Activated CD4-positive, CD25-positive, alpha-beta regulatory T cell (primary cell): ENCODE measurements at places on chromosomes 6 and 20.

DNA sequence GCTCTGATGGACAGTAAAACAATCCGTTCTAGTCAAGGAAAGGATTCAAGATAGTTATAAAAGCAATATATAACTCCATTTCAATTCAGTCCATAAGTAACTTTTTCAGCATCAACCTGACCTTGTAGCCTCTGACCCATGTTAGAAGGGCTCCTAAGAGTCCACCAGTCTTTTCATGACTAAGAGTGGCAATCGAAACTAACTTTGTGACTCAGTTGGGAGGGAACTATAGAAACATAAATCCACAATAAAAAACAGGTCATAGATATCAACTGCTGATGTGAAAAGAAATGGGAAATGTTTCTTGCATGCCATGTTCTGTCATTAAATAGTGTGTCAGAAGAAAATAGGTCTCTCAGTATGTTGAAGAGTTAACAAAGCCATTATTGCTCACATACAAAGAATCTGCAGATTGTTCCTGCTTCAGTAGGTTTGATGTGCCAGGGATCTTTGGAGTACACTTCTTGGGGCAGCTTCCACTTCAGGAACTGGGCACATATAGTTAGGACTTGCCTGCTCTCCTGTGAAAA lies 16.2 kb upstream of the RBL1 start:
- no peak for DNase-seq

GRCh38 chr6:62283365-62283764 lies 2.7 kb downstream of the KHDRBS2 start:
- DNase-seq = no peak

DNA sequence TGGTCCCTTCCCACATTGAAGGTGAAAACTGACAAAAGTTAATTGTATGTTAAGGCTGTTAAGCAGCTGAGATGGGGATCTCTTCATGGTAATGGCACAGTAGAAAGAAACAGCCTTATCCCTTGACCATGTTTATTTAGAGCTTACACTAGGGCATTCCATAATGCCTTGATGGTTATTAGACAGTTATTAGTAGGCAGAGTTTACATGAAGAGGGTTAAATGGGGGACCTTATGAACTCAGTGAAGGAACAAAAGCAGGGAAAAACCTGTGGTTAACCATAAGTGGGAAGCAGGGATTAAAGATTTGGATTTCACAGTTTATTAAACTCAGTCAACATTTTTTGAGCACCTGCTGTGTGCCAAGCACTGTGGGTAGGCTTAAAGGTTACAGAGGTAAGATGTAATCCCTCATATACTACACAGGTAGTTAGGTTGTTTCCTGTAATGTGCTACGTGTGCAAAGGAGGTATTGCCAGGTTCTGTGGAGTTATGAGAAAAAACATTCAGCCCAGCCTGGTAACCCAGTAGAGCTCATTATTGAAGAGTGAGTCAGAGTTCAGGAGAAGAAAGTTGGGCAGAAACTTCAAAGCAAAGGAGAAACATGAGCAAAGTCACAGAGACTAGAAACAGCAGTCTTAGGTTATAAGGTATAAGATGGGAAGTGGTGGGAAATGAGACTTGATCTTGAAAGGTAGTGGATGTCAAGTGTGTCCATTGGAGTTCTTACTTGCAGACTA lies 32.3 kb upstream of the GNRH2 start:
- DNase-seq = no peak

- no peak for DNase-seq
Measured at GRCh38 chr6:144314003-144314485, 28.9 kb downstream of the UTRN start.

- DNase-seq = no peak
Measured at GRCh38 chr20:50756447-50756846, 25.1 kb downstream of the PARD6B start.

- no peak for DNase-seq
Measured at GRCh38 chr20:46592580-46593362, 42.3 kb upstream of the OCSTAMP start.
